ENCODE measurements at places on chromosomes 3 and 15.

DNA sequence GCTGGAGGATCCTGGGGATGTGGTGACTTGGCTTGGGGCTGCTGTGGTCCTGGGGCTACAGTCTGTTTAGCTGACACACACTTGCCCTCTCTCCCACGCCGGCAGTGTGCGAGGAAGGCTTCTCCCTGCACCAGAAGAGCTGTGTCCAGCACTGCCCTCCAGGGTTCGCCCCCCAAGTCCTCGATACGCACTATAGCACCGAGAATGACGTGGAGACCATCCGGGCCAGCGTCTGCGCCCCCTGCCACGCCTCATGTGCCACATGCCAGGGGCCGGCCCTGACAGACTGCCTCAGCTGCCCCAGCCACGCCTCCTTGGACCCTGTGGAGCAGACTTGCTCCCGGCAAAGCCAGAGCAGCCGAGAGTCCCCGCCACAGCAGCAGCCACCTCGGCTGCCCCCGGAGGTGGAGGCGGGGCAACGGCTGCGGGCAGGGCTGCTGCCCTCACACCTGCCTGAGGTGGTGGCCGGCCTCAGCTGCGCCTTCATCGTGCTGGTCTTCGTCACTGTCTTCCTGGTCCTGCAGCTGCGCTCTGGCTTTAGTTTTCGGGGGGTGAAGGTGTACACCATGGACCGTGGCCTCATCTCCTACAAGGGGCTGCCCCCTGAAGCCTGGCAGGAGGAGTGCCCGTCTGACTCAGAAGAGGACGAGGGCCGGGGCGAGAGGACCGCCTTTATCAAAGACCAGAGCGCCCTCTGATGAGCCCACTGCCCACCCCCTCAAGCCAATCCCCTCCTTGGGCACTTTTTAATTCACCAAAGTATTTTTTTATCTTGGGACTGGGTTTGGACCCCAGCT lies 2.9 kb upstream of the FES start:
- DNase-seq = no peak

DNA sequence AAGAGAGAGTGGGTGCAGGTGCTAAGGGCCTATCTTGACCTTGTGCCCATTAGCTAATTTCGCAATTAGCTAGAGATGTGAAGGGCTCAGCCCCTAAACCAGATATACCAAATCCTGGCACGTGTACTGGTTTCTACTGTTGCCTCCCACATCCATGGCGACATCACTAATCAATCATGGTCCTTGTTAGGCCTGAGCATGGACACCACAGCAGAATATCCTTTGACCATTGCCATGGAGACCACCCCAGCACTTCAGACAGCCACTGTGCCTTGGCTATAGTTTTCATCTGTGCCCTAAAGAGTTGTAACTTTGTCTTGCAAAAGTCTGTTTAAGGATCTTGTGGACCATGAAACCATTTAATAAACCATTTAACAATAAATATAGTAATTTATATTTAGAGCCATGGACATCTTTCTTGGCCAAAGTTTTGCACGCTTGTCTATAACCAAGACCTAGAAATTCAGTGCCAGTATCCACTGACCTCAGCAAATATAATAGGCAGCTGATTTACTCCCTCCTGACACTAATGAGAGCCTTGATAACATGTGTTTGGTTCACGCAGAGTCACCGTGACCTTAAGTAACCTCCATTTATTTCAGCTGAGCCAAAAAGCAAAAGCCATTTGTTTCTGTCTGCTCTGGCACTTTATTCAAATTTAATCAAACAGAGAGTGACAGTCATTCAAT lies 43.4 kb downstream of the COLQ start:
- DNase-seq = no peak

DNA sequence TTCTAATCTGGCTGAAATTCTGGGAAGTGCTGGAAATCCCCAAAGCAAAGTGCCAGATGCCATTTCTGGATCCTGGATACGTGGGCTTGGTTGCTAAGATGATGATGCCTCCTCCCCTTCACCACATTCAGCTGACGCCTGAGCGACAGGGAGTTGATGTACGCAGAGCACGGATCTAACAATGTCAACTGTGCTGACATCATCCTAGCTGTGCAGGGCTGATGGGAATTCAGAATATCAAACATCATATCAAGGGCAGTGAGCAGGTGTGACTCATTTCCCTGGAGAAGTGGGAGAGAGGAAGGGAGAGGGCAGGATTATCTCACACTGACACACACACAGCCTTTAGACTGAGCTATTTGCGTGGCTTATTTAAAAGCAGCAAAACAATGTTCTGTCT lies 92.6 kb upstream of the ZBTB20 start:
- DNase-seq = no peak

- no peak for DNase-seq
These were observed 294.3 kb downstream of the THSD4 start for GRCh38 chr15:71409541-71409940.

All from activated naive CD8-positive, alpha-beta T cell treated with anti-CD3 and anti-CD28 coated beads, Interleukin-2, amount 50 U/mL, for 16 hours (primary cell).